ENCODE measurements at places on chromosomes 16 and 17. TPM values are rescaled to one million over a fixed set of nuclear protein-coding genes. Genes with fewer than 3 reads are reported as not detected.
A peak's percentile ranks its signal among the peaks of the same experiment; 100 is the strongest.

The TMEM114 gene
- total RNA-seq: not detected

The CD68 gene
- 10.3 TPM for total RNA-seq

The SLC38A8 gene
- not detected for total RNA-seq

The PCTP gene
- 11.1 TPM for total RNA-seq

The AATK gene
- 0.48 TPM for total RNA-seq

The FLYWCH2 gene
- total RNA-seq: 29.1 TPM

- H3K36me3 ChIP-seq: no peaks in the 10 kb centered on the region
- H3K4me3 ChIP-seq: no peak overlapping the region
- no peak overlapping the region for H3K27ac ChIP-seq
- no peak for DNase-seq
- no peaks in the 10 kb centered on the region for H3K27me3 ChIP-seq
- no peaks in the 10 kb centered on the region for H3K4me1 ChIP-seq
Observed at GRCh38 chr17:20611309-20611708, 31.8 kb downstream of the CDRT15L2 start.

- DNase-seq: peak; percentile 48
- H3K4me3 ChIP-seq: peak overlapping the region; percentile 13
- peaks cover 37% of the 10 kb centered on the region for H3K36me3 ChIP-seq
- H3K27me3 ChIP-seq: no peaks in the 10 kb centered on the region
Observed at GRCh38 chr16:10961231-10961630, 16.9 kb downstream of the CLEC16A start.

DNA sequence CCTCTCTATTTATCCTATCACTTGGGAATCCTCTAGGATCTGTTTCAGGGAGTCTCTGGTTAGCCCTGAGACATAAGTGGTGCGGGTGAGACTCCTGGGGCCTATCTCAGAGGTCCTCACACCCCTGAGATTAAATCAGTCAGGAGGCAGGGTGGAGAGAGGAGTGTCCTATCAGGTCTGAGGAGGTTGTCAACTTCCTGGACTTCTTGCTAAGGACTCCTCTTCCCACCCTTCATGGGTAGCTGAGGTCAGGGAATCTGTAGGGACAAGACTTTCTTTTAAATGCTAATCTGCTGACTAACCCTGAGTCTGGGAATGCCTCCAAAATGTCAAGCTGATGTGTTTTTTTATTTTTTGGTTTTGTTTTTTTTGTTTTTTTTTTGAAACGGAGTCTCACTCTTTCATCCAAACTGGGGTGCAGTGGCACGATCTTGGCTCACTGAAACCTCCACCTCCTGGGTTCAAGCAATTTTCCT, 6.6 kb upstream of the ARMC5 start:
- no peak overlapping the region for H3K27ac ChIP-seq
- H3K4me3 ChIP-seq: no peak overlapping the region
- no peak for DNase-seq
- H3K27me3 ChIP-seq: no peaks in the 10 kb centered on the region
- peaks cover 41% of the 10 kb centered on the region for H3K4me1 ChIP-seq

GRCh38 chr16:3112881-3113574, 642 bp downstream of the ZNF205 start:
- H3K27ac ChIP-seq: no peak overlapping the region
- H3K4me1 ChIP-seq: no peaks in the 10 kb centered on the region
- no peaks in the 10 kb centered on the region for H3K36me3 ChIP-seq
- no peak overlapping the region for H3K4me3 ChIP-seq

GRCh38 chr16:53912155-53912554, 208.2 kb downstream of the FTO start:
- peak; percentile 60 for DNase-seq
- no peaks in the 10 kb centered on the region for H3K27me3 ChIP-seq
- peak overlapping the region; percentile 99 for H3K27ac ChIP-seq
- no peaks in the 10 kb centered on the region for H3K4me1 ChIP-seq
- no peak overlapping the region for H3K4me3 ChIP-seq

GRCh38 chr17:21194226-21194625, 19.7 kb downstream of the TMEM11 start:
- peaks cover 2% of the 10 kb centered on the region for H3K36me3 ChIP-seq
- H3K4me3 ChIP-seq: no peak overlapping the region
- peak overlapping the region; percentile 5 for H3K27ac ChIP-seq
- DNase-seq: no peak

DNA sequence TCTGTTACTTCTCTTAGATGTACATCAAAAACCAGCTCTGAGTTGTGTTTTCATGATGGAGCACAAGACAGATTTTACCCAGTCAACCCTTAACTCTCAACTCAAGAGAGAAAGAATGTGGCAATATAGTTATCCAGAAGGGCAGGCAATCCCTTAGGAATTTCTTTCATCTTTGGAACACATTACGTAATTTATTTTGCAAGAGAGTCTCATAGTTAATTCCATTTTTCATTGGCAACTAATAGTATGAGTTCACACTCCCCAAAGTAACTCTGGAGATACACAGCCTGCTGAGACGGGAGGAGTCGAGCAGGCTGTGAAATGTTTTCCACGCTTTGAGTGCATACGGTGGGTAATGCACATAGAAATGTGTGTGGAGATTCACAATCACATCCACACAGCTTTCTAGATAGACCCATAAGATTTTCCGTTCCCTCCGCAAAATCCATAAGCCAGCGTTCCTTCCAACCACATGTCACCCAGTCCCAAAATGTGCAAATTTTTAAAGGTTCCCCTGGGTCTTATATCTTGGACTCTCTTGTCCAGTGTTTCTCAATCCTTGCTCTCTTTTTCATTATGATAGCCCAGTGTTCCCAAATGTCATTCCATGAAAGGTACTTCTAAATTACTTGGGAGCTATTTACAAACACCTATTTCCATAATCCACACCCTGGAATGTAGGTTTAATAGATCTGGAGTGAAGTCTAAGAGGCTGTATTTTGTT, 8.4 kb upstream of the CDRT4 start:
- H3K4me3 ChIP-seq: no peak overlapping the region
- H3K4me1 ChIP-seq: no peaks in the 10 kb centered on the region
- H3K27me3 ChIP-seq: no peaks in the 10 kb centered on the region
- H3K36me3 ChIP-seq: no peaks in the 10 kb centered on the region

- H3K4me3 ChIP-seq: no peak overlapping the region
- no peak for DNase-seq
- no peaks in the 10 kb centered on the region for H3K36me3 ChIP-seq
Observed at GRCh38 chr17:30556374-30557332, 79.4 kb downstream of the GOSR1 start.

DNA sequence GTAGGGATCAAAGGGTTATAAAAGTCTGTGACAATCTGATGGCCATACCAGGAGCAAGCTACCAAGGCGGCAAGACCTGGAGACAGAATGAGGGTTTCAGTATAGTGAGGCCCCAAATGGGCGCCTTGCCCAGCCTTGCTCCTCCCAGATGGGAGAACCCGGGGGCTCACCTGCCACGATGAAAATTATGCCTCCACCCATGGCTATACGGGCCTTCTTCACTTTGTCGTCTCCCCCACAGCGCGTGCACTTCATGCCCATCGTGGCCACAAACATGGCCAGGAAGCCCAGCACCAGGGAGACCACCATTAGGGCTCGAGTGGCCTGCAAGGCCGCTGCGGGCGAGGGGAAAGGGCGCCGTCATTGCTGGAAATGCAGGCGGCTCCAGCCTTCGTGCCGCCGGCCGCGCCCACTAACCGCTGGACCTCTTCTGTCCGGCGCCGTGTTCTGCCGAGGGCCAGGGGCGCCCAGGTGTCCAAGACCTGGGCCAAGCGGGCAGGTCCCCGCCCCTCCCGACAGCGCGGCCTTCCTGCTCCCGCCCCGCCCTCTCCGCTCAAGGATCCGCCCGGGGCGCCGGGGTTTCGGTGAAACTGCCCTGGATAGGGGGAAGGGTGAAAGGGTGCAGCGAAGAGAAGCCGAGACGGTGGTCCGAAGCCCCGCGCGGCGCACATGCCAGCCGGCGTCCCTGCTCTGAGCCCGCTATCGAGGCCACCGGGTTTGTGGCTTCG, 1.5 kb downstream of the CLDN7 start:
- peaks cover 9% of the 10 kb centered on the region for H3K36me3 ChIP-seq
- peak overlapping the region; percentile 68 for H3K4me3 ChIP-seq
- H3K27me3 ChIP-seq: peaks cover 21% of the 10 kb centered on the region
- peaks cover 40% of the 10 kb centered on the region for H3K4me1 ChIP-seq

GRCh38 chr17:38351412-38352222, at the start of gene SOCS7:
SOCS7 (plus strand) TSS chr17:38351844; CDS start chr17:38352053, 209 bp downstream.
- H3K27ac ChIP-seq: peak within 1 kb of the TSS; percentile 95
- no peaks in the 10 kb centered on the region for H3K36me3 ChIP-seq
